Amygdala (tissue), 56 donors: ENCODE measurements at places on chromosomes 11 and 22.

DNA sequence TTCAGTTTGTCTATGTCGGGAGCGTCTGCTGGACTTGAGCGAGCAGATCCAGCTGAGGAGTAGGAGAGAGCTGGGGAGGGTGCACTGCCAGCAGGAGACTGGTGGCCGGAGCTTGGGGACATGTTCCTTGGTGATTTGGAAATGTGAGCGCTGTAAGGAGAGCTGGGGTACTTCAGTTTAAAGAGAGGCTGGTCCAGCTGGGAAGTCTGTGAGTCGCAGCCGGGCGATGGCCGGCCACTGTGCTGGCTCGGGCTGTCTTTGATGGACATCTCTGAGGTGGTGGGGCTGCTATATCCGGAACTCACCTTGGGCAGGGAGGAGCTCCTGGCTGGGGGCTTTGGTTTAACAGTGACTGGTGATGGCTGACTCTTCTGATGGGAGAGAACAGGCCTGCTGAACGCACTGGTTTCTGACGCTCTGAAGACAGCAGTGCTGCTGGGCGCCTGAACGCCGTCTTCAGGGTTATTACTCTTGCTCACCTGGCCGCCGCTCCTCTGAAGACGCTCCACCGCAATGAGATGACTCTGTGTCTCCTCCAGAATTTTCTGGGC lies 63.6 kb upstream of the PITPNB start:
- no peak for DNase-seq

- no peak for DNase-seq
Observed at GRCh38 chr11:106858200-106858599, 160.1 kb downstream of the GUCY1A2 start.

DNA sequence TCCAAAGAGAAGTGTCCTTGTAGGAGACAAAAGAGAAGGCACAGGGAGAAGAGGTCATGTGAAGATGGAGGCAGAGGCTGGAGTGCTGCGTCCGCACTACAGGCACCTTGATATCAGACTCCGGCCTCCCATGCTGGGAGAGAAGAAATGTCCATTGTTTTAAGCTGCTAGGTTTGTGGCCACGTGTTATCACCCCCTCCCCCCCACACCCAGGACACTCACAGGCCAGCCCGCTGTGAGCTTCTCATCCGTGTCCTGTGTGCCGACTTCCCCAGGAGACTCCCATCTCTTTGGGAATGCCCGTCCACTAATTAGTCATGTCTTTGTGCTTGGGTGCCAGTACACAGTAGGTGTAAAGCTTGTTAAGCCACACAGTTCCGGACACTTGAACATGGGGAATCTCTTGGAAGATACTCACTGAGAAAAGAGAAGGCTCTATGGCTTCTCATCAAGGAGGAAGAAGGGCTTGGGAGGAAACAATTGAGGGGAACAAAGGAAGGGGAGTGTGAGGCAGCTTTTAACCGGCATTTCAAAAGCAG lies 1234.7 kb downstream of the TBC1D22A start:
- no peak for DNase-seq

DNA sequence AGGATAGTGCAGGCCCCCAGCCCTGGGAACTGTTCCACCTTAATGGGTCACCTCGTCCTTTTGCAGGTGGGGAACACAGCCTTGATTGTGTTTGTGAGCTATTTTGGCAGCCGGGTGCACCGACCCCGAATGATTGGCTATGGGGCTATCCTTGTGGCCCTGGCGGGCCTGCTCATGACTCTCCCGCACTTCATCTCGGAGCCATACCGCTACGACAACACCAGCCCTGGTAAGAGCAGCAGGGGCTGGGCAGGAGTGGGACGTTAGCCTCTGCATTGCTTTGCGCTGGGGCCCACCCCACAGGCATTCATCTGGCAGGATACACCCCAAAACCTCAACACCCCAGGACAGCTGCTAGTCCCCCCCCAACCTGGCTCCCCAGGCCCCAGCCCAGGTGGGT lies 14.8 kb downstream of the SLCO2B1 start:
- DNase-seq, result no peak

DNA sequence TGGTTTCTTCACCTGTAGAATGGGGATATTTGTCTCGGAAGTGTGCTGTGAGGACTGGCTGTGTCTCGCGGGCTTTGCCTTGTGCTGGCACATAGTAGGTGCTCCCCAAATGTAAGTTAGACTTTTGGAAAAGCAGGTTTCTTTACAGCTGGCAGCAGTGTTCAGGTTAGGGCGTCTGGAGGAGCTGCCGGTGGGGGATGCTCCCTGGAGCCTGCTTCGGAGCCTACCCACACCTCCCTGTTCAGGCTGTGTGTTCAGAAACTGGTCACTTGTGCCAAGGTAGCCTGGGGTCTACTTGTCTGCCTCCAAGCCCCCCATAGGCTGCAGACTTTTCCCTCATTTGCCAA lies 60.0 kb downstream of the OTOG start:
- no peak for DNase-seq

DNA sequence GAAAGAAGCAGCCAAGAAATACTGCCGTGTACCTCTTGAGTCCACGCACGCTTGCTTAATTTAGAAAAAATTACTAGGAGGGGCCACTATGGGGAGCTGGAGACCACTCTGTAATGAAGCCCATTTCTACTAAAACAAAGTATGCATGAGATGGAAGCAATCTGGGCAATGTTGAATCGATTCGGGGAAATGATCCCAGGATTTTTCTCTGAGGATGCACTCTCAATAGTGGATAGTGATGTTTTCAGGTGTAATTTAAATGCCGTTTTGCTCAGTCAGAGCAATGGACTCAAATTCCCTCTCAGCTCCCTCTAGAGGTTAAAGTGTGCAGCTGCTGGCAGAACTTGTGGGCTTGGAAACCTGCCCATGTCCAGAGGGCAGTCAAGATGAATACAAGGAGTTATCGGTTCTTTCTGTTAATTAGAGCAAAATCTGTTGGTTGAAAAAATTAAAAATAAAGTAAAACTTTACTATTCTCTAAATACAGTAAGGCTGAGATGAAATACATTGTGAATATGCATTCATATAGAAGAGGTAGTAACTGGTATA lies 64.1 kb downstream of the ME3 start:
- DNase-seq, result no peak

- no peak for DNase-seq
Observed at GRCh38 chr22:49291169-49291568, 536.5 kb downstream of the BRD1 start.

GRCh38 chr11:11155962-11156815 lies 196.9 kb downstream of the CSNK2A3 start:
- no peak for DNase-seq

DNA sequence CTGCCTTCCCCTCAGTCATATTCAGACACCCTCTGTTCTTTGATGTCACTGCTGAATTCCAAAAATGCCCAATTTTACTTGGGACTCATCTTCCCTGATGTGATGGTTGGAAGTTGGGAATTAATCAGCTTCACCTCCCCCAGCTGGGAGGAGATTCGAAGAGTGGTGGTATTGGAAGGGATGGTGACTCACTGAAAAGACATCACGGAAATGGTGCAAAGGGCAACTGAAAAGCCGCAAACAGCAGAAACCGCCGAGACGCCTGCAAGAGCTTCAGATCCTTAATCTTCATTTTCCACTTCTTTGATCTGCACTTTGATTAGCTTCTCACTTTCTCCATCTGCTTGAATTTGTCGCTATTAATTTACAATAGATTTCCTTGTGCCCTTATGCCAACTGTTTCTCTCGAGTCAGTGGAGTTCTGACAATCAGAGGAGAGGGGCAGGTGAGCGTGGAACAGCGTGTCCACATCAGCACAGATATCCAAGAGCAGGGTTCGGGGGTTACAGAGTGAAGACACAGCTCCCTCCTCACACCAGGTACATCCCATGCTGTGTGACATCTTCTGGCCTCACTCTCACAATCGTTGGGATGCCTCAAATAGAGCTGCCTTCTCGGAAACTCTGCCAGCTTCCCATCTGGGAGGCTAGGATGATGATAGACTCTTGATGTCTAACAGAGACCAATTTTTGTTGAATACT lies 325.4 kb downstream of the BRD1 start:
- no peak for DNase-seq

DNA sequence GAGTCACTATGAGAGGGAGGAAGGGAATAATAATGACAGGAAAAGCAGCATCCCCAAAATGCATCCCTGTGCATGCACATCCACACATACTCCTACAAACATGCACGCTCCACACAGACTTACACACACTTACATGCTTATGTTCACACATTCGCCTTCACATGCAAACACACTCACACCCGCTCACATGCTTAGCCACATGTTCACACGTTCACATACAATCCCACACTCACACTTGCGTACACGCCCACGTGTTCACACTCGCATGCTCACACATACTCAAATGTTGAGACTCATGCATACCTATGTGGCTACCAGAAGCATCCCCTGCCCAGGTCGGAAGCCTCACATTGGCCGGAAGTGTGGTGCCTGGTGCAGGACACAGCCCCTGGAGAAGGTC lies 372.1 kb downstream of the MN1 start:
- no peak for DNase-seq

- DNase-seq, result no peak
Observed at GRCh38 chr11:9302448-9302847, 11.9 kb downstream of the TMEM41B start.

DNA sequence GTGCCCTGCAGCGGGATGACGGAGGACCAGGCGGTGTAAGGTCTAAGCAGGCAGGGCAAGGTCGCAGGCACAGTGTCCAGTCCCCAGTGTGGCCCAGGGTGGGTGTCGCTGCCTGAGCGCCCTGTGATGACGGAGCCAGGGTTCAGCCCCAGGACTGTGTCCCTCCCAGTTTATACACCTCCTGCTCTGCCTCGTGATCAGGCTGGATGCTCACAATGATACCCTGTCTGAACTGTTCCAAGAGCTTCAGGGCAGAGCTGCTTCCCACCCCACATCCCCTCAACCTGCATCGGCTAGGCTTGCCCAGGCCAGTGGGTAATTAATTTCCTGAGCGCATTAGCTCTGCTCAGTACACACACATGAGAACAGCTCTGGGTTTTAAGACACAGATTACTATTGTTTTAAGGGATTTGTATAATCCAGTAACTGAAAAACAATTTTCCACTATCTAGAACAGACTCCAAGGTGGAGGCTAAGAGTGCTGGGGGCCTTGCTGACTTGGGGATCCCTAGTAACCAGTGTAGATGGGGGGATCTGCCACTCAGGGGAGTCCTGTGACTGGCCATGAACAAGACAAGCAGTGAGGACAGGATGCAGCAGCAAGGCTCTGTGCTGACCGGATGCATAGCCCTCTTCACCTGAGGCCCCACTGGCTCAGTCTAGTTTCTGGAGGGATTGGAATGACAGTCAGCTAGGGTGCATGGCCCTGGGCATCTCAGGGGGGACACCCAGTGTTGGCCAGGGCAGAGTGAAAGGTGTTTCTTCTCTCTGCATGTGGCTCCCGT lies 34.1 kb downstream of the GNAZ start:
- DNase-seq, result no peak

- DNase-seq, result no peak
Observed at GRCh38 chr11:34836958-34837856, 79.0 kb downstream of the APIP start.

- no peak for DNase-seq
Observed at GRCh38 chr22:48756146-48757111, 1071.2 kb downstream of the BRD1 start.

- no peak for DNase-seq
Observed at GRCh38 chr11:85634747-85635146, 6.4 kb downstream of the TMEM126B start.

DNA sequence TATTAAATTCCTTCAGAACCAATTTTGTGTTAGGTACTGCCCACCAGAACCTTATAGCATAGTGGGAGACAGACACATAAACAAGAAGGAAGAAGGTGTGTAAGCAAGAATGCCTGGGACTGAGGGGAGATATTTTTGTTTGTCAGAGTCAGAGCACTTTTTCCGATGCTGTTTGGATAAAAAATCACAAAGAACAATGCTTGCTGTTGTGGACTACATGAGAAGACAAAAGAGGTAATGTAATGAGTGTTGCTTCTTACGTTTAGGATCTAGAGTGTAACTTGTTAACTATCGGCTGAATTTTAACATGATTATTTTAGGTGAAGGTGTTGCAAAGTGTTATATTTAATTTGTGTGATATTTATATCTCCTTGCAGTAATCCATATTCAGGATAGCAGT lies 84.9 kb downstream of the ATM start:
- DNase-seq, result no peak

- no peak for DNase-seq
Observed at GRCh38 chr11:62592989-62593421, 1.7 kb upstream of the TUT1 start.

DNA sequence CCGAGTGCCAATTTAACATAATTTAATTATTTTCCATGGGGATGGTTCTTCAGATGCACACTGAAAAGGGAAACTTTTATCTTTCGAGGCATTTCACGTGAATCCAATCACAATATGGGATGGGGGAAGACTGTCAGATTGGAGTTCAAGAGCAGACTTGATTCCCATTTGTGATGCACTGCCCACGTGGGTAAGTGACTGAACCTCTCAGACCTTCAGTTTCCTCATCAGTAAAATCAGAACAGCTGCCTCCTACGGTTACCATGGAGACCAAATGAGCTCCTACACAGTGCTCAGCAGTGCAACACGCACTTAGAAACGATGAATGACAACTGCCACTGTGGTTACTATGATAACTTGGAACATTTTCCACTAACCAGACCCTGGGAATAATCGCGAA lies 21.7 kb downstream of the KIAA0930 start:
- peak; percentile 29 for DNase-seq

DNA sequence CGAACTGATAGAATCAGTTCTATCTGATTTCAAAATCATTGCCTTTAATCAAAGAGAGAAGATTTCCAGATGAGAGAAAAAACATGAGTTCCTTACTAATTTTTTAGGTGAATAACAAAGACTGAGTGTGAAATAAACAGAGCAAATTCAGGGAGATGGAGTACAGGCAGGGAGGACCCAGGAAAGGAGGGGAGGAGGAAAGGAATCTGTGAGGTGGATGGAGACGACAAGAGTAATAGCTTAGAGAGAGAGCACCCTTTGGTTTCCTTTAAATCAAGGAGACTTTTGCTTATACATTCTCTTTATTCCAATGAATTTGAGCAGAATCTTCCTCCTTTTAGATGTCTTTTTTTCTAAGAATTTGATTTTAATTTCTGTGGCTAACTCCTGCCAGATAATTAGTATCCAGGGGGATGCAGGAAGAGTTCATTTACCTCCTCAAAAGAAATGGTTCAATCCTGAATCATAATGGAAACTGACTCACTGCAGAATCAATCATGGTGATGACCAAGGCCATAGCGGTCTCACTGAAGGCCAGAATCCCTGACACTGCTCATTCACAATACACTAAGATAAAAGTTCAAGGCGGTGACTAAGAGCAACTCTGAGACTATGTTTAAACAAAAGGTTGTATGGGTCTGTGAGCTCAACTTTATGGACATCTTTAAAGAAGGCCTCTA lies 234.0 kb upstream of the ZC3H12C start:
- DNase-seq, result no peak
